ENCODE measurements at places on chromosomes 3 and 15.

GRCh38 chr15:58307313-58307961, 124.4 kb upstream of the LIPC start:
- DNase-seq, result no peak

GRCh38 chr15:77640615-77641014, 7.9 kb upstream of the LINGO1 start:
- no peak for DNase-seq

DNA sequence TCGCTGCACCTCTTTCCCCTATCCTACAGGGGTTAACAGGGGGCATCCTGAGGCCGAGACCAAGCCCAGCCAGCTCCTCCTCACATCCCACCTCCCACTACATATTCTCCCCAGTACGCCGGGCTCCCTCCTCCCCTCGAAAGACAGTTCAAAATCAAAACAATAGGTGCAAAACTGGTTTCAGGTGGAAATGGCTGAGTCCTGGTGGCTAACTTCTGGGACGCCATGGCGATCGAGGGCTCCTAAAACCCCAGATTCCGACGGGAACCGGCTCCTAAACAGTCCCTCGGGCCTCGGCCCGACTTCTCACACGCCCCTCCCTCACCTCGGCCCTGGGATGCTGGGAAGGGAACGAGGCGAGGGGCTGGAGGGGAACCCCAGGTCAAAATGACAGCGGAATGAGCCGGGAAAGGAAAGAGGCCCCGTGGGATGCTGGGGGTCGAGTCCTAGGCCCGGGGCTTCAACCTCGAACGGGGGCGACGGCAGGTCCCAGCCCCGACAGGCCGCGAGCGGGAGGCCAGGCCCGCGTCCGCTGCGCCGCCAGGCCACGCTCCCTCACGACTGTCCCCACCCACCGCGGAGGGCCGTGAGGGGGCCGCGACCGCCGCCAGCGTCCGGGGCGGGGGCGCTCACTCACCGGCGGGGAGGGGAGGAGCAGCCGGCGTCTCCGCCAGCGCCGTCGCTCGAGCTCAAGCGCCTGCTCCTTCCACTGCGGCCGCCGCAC, 492 bp downstream of the TMCC1 start:
- DNase-seq, result peak; percentile 56

DNA sequence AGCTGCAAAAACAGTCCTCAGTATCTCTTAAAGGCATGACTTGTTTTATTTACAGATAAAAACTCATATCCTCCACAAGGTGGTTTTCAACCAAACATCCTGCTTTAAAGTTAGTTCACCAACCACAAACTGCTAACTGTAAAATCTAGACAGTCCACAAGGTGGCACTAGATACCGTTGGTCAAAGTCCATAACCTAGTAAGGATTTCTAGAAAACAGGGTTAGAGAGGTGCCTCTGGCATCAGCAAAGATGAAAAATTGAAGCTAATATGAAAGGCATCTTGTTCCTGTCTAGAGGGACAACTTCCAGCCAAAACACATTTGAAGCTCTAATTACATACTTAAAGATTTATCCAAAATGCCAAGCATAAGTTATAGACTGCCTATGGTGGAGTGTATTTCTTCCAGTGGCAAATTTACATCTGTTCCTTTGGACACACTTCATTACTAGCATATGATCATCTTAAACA, 56.0 kb downstream of the ZMAT3 start:
- DNase-seq, result no peak

- no peak for DNase-seq
Observed at GRCh38 chr3:36919439-36920160, 25.3 kb downstream of the TRANK1 start.

DNA sequence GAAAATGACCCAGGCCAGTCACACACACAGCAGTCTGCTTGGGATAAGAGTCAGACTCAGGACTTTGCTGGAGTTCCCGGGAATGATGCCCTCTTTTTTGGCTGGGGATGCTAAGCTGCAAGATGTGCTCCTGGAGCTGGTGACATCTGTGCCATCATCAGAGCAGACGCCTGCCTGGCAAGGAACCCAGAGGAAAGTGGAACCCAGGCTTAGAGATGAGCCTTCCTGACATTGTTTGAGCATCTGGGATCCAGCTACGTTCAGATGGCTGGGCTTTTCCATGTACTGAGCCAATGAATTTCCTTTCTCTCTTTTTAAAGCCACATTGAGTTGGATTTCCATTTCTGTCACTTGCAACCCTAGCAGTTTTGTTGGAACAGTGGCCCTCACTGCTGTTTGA, 53.3 kb downstream of the EBLN2 start:
- DNase-seq, result no peak

GRCh38 chr3:196193736-196194541, 17.3 kb downstream of the ZDHHC19 start:
- no peak for DNase-seq

Data from activated naive CD4-positive, alpha-beta T cell treated with anti-CD3 and anti-CD28 coated beads, Interleukin-2, amount 50 U/mL, for 72 hours (primary cell).